ENCODE measurements at places on chromosomes 13 and 19. TPM values are rescaled to one million over a fixed set of nuclear protein-coding genes. Genes with fewer than 3 reads are reported as not detected.

- H3K4me1 ChIP-seq = peaks cover 20% of the 10 kb centered on the region
- H3K27me3 ChIP-seq = peaks cover 11% of the 10 kb centered on the region
- no peaks in the 10 kb centered on the region for H3K36me3 ChIP-seq
- H3K27ac ChIP-seq = peak overlapping the region; percentile 53
- H3K4me3 ChIP-seq = no peak overlapping the region
Observed at GRCh38 chr19:51440846-51441409, 17.3 kb downstream of the SIGLEC8 start.

GRCh38 chr13:104831831-104832230 lies 1703.6 kb downstream of the EFNB2 start:
- no peak overlapping the region for H3K27ac ChIP-seq
- no peak for DNase-seq
- no peaks in the 10 kb centered on the region for H3K36me3 ChIP-seq
- H3K27me3 ChIP-seq = no peaks in the 10 kb centered on the region

- peaks cover 26% of the 10 kb centered on the region for H3K4me1 ChIP-seq
- no peak overlapping the region for H3K27ac ChIP-seq
- no peaks in the 10 kb centered on the region for H3K27me3 ChIP-seq
- no peak for DNase-seq
- H3K36me3 ChIP-seq = no peaks in the 10 kb centered on the region
Observed at GRCh38 chr19:54317108-54317964, 4.4 kb upstream of the LILRA5 start.

The MRPL54 gene
- 54.3 TPM for total RNA-seq

GRCh38 chr19:49065905-49066512 lies 1.4 kb upstream of the NTF4 start:
- no peaks in the 10 kb centered on the region for H3K36me3 ChIP-seq
- no peak overlapping the region for H3K4me3 ChIP-seq
- H3K4me1 ChIP-seq = no peaks in the 10 kb centered on the region

The ZNF415 gene
- 8.2 TPM for total RNA-seq

- H3K4me3 ChIP-seq = no peak overlapping the region
- H3K27me3 ChIP-seq = no peaks in the 10 kb centered on the region
- peaks cover 12% of the 10 kb centered on the region for H3K4me1 ChIP-seq
- H3K27ac ChIP-seq = no peak overlapping the region
- no peaks in the 10 kb centered on the region for H3K36me3 ChIP-seq
- no peak for DNase-seq
Observed at GRCh38 chr13:51587372-51587771, 3.1 kb downstream of the WDFY2 start.

DNA sequence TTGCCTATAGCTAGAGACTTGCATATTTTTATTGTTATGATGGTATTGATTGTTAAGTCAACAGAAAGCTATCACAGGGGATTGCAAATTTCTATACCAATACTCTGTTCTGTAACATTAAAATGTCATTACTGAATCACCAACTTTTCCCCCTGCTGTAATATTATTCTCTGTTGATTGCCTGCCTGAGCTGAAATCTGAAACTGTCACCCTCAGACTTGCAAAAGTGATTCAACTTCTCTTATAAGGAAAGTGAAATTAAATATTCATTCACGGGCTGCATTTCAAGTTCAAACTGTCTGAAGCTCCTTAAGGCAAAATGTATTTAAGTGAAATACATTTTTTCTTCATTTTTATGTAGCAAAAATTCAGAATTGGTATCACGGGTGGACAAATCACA lies 723.2 kb downstream of the PCDH9 start:
- no peaks in the 10 kb centered on the region for H3K4me1 ChIP-seq
- H3K36me3 ChIP-seq = no peaks in the 10 kb centered on the region
- H3K4me3 ChIP-seq = no peak overlapping the region
- H3K27me3 ChIP-seq = no peaks in the 10 kb centered on the region
- no peak overlapping the region for H3K27ac ChIP-seq
- no peak for DNase-seq

DNA sequence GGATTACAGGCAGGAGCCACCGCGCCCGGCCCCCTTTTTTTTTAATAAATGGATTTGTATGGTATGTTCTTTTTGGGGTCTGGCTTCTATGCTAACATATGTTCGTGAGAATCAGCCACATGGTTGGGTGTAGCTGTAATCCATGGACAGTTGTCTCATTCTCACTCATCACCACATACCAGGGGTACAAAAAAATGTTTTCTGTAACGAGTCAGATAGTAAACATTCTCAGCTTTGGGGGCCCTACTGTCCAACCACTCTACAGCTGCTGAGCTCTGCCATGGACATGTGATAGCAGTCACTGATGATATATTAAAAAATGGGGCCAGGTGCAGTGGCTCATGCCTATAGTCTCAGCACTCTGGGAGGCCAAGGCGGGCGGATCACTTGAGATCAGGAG lies 5.1 kb upstream of the RETN start:
- H3K27me3 ChIP-seq = peaks cover 9% of the 10 kb centered on the region
- no peak overlapping the region for H3K4me3 ChIP-seq
- no peaks in the 10 kb centered on the region for H3K36me3 ChIP-seq
- H3K27ac ChIP-seq = no peak overlapping the region
- DNase-seq = no peak

The PTGER1 gene
- 0.27 TPM for total RNA-seq

GRCh38 chr19:5803752-5804515 lies 933 bp upstream of the NRTN start:
- peaks cover 20% of the 10 kb centered on the region for H3K4me1 ChIP-seq
- no peak overlapping the region for H3K27ac ChIP-seq
- DNase-seq = peak; percentile 92
- H3K27me3 ChIP-seq = peaks cover 66% of the 10 kb centered on the region
- H3K36me3 ChIP-seq = no peaks in the 10 kb centered on the region

DNA sequence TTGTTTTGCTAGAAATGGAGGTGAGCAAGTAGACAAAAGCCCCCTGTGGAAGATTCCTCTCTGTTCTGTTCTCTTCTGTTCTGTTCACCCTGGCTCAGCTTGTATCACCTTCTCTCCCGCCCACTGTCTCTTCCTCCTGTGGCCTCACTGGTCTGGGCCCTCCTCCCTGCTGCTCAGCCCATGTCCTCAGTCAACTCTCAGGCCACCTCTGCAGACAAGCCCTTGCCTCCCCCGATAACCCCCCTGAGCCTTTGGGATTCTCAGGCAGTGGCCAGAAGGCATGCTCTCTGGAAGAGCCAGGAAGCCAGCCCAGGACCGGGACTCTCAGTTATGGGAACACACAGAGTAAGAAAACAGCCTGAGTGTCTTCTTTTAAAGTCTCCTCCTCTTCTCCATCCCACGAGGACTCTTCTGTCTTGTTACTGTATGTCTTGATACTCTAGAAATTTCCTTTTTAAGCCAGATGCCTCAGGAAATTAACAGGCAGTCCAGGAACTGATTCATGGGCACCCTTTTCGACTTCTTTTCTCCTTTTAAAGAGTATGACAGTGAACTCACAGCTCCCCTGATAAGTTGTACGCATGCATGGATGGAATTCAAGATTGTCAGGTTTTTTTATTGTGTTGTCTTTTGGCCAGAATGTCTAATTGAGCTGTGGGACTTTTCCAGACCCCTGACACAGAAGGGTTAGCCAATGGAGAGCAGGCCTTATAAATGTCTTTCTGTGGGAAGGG lies 33.7 kb downstream of the SHISA2 start:
- H3K36me3 ChIP-seq = no peaks in the 10 kb centered on the region
- H3K27ac ChIP-seq = no peak overlapping the region
- H3K4me3 ChIP-seq = no peak overlapping the region

The OR7A5 gene
- total RNA-seq = not detected

- peaks cover 37% of the 10 kb centered on the region for H3K36me3 ChIP-seq
- no peak for DNase-seq
- no peak overlapping the region for H3K4me3 ChIP-seq
- no peak overlapping the region for H3K27ac ChIP-seq
Observed at GRCh38 chr19:10395003-10395402, 8.3 kb downstream of the CDC37 start.

The UBA52 gene
- total RNA-seq = 1,690 TPM

The COX7A1 gene
- total RNA-seq = not detected

DNA sequence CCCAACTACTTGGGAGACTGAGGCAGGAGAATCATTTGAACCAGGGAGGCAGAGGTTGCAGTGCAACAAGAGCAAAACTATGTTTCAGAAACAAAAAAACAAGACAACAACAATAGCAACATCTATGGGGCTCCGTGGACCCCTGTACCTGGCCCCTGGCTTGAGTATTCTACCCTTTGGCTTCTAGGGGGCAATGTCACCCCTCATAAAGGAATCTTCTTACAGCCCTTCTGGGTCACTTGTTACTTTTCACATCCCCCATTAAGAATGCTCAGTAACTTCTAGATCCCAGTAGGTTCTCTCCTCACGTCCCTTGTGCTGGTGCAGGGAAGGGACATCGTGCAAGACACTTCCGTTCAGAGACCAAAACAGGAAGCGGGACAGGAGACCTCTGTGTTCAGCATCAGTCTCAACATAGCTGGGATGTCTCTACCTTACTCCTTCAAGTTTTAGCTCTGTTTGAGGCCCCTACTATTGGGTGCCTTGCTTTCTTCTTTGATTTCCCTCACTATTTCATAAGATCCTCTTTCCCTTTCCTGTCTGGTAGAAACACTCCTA lies 218.1 kb upstream of the ARGLU1 start:
- H3K4me1 ChIP-seq = no peaks in the 10 kb centered on the region
- no peak overlapping the region for H3K4me3 ChIP-seq
- no peak for DNase-seq
- H3K27me3 ChIP-seq = no peaks in the 10 kb centered on the region
- no peak overlapping the region for H3K27ac ChIP-seq
- no peaks in the 10 kb centered on the region for H3K36me3 ChIP-seq

DNA sequence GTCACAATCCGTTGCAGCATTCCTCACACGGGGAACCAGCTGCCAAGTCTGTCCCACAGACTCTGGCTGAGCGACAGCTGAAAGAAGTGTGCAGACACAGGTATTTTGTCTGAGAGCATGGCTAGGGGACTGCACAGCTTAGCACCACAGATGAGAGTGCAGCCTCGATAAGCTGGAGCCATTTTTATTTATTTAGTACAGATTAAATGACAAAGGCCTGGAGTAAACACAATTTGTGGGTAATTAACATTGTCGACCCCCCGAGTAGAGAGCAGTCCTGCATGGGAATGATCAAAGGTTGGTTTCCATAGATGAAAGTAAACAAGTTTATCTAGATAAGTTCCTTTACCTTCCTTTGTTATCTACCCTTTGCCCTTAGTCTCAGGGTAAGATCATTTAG lies 836.2 kb downstream of the DACH1 start:
- no peaks in the 10 kb centered on the region for H3K27me3 ChIP-seq
- H3K4me3 ChIP-seq = no peak overlapping the region
- H3K27ac ChIP-seq = no peak overlapping the region
- H3K36me3 ChIP-seq = no peaks in the 10 kb centered on the region
- DNase-seq = no peak

The ZIM2 gene
- total RNA-seq = not detected

DNA sequence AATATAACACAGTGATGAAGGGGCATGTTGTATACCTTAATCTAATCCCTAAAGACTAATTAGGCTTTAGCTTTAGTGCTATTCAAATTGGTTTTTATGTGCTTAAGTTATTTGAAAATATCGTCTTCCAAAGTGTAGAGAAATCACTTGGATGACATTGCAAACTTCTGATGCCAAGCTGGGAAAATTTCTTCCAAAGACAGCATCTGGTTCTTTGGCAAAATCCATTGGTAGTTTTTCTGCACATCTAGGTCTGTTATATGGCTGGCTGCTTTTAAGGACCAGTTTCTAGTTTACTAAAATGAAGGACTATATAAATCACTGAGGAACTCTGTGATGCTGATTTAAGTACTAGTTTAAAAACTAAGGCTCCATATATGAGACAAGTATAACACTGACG lies 2362.3 kb downstream of the PCDH9 start:
- no peaks in the 10 kb centered on the region for H3K4me1 ChIP-seq
- no peak overlapping the region for H3K27ac ChIP-seq
- no peak overlapping the region for H3K4me3 ChIP-seq
- no peaks in the 10 kb centered on the region for H3K36me3 ChIP-seq

DNA sequence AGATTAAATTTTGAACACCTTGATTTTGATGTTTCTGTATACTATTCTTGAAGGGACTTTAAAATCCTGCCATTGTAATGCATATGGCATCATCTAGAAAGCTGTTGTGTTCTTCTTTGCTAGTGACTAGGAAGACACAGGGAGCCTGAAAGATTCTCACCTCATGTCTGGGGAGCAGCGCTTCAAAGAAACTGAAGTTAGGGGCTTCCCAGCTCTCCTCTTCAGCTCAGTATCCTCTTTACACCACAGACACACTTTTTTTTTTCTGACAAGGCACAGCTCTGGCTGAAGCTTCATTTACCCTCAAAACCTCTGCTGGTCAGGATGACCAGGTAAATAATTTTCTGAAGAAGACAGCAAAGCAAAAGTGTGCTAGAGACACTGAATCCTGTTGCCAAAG lies 255.6 kb downstream of the ITGBL1 start:
- H3K27ac ChIP-seq = no peak overlapping the region
- H3K4me1 ChIP-seq = no peaks in the 10 kb centered on the region
- DNase-seq = no peak
- H3K36me3 ChIP-seq = no peaks in the 10 kb centered on the region

GRCh38 chr13:44470638-44471562 lies 97.3 kb downstream of the SERP2 start:
- H3K36me3 ChIP-seq = no peaks in the 10 kb centered on the region
- DNase-seq = peak; percentile 43
- H3K4me1 ChIP-seq = no peaks in the 10 kb centered on the region
- no peak overlapping the region for H3K4me3 ChIP-seq

The METTL21C gene
- total RNA-seq = not detected

The ELSPBP1 gene
- not detected for total RNA-seq

- H3K4me1 ChIP-seq = peaks cover 10% of the 10 kb centered on the region
- H3K36me3 ChIP-seq = no peaks in the 10 kb centered on the region
- DNase-seq = no peak
Observed at GRCh38 chr13:46759846-46760245, 37.1 kb downstream of the ESD start.

The SH2D3A gene
- total RNA-seq = 33.5 TPM

GRCh38 chr19:403221-404027 lies 5.5 kb downstream of the C2CD4C start:
- H3K4me3 ChIP-seq = no peak overlapping the region
- H3K27me3 ChIP-seq = peaks cover 6% of the 10 kb centered on the region
- DNase-seq = no peak
- no peaks in the 10 kb centered on the region for H3K36me3 ChIP-seq
- H3K4me1 ChIP-seq = peaks cover 5% of the 10 kb centered on the region

- H3K36me3 ChIP-seq = peaks cover 20% of the 10 kb centered on the region
- DNase-seq = no peak
- H3K4me1 ChIP-seq = no peaks in the 10 kb centered on the region
- H3K27ac ChIP-seq = no peak overlapping the region
Observed at GRCh38 chr19:52590728-52591127, 20.6 kb downstream of the ZNF701 start.

All from B cell (primary cell).